Stimulated activated CD4-positive, alpha-beta T cell treated with anti-CD3 and anti-CD28 coated beads, Interleukin-15, amount 100 ng/mL, for 1 hour (primary cell): ENCODE measurements at places on chromosomes 5 and 9.

- DNase-seq, result no peak
Measured at GRCh38 chr9:132048201-132048600, 31.5 kb downstream of the MED27 start.

- DNase-seq, result no peak
Measured at GRCh38 chr5:55911784-55912653, 60.9 kb downstream of the IL31RA start.

DNA sequence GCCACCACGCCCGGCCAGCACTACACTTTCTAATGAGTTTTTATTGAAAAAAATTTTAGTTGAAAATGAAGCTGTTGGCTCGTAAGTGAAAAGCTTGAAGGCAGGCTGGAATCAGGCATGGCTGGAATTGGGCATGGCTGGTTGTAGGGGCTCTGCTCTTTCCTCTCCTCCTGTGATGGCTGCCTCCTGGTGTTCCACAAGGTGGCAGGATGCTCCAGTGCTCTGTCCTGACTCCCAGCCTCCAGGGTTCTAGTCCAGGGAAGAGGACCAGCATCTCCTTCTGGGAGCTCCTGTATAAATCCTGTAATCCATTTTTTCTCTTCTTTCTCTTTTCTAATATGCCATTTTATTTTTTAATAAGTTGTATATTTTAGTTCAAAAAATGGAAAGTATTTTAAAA lies 57.2 kb upstream of the DHFR start:
- DNase-seq, result no peak

GRCh38 chr5:474840-475661 lies 32.1 kb downstream of the EXOC3 start:
- no peak for DNase-seq

DNA sequence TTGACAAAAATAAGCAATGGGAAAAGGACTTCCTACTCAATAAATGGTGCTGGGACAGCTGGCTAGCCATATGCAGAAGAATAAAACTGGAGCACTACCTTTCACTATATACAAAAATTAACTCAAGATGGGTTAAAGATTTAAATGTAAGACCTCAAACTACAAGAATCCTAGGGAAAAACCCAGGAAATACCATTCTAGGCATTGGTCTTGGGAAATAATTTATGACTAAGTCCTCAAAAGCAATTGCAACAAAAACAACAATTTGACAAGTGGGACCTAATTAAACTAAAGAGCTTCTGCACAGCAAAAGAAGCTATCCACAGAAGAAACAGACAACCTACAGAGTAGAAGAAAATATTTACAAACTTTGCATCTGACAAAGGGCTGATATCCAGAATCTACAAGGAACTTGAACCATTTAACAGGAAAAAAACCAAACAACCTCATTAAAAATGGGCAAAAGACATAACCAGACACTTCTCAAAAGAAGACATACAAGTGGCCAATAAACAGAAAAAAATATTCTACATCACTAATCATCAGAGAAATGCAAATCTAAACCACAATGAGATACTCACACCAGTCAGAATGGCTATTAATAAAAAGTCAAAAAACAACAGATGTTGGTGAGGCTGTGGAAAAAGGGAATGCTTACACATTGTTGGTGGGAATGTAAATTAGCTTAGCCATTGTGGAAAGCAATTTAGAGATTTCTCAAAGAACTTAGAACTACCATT lies 75.2 kb upstream of the CPEB4 start:
- DNase-seq, result no peak

DNA sequence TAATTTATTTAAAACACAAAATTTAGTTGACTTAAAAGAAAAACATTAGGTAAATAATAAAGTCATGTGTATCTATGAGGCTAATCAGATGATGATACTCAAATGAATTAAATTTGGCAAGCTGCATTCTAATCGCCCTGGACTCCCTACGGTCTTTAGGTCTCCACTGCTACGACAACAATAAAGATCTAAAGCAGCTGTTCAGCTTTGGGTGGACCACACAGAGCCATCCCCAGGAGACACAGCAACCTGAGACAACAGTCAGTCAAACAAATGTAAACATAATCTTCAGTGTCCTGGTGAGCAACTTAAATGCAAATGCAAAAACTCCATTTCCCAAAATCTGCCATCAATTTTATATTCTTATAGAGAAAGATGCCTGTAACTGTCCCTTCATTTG lies 65.5 kb downstream of the MCTP1 start:
- DNase-seq, result no peak

DNA sequence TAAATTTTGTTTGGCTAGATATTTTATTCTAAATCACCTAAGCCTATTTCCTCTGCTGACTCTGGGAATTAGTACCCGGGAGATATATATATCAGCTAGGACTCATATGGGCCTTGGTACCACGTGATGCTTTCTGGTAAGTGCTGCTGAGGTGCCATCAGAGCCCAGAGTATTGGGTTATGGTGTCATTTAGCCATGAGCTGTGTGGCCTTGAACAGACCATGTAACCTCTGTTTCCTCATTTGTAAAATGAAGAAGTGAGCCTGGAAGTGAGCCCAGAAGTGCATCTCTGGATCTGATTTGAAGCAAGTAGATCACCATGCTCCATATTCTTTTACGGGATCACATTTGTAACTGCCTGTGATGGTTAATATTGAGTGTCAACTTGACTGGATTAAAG lies 126.1 kb downstream of the GPBP1 start:
- no peak for DNase-seq

- DNase-seq, result no peak
Measured at GRCh38 chr9:97567182-97567893, 65.8 kb downstream of the TSTD2 start.

DNA sequence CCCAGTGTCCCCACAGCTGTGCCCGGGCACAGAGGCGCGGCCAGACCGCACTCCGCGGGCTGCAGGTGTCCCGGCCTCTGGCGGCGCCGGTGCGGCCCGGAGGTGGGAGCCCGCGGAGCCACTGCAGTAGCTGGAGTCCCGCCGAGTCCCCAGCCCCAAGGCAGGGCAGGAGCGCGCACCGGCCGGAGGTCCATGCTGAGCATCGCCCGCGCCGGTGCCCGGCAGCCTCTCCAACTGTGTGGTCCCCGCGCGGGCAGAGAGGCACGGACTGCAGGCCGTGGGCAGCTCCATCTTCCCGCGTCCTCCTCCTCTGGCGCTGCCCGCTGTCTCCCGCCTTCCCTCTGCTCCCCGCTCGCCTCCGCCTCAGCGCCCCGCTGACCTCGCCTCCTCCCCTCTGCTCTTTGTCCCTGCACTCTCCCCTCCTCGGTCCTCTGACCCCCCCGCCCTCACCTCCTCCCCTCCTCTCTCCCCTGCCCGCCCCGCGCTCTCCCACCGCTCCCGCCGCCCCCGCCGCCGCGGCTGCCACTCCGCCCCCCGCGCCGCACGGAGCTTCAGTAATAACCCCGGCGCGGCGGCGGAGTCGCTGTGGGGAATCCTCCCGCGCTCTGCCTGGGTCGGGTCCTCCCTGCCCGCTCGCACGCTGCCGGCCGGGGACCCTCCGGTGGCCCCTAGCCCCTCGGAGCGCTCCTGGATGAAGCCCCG lies at the start of gene ADAMTS16:
Gene ADAMTS16 (plus strand): TSS at position 554 of the 702 bp plus-strand sequence. CDS start 138 bp downstream, at position 692.
- no peak for DNase-seq

DNA sequence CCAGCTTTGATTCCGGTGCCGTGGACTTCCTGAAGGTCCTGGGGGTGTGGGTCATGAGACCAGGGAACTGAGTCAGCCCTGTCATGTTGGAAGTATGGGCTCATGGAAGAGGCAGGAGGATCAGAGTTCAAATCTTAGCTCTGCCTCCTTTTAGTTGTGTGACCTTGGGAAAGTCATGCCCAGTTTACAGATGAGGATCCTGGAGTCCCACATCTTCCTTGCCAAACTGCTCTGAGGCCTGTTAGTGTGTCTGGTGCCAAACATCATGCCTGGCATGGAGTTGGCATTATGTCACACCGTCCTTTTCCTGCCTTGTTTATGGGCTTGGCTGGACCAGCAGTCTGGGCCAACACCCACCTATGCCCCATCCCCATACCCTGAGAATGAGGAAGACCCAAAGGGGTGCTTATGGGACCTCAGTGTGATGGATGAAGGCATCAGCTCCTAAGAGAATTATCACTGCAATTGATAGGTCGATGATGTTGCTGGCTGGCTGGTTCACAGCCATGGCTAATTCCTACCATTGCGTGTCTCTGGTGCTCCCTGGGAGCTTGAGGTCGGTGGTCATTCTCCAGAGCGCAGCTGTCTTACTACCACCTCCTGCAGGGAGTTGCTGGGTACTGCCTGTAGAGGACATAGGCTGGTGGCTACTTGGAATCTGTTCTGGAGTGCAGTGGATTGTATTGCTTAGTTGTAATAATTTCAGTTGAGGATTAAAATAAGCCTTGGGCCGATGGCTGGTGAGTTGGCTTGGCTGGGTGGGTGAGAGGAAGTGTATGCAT lies 140.5 kb upstream of the PITX1 start:
- no peak for DNase-seq

GRCh38 chr5:73411936-73412596 lies 36.5 kb downstream of the FOXD1 start:
- DNase-seq, result no peak

- DNase-seq, result no peak
Measured at GRCh38 chr5:56681346-56681745, 134.0 kb upstream of the MAP3K1 start.

- DNase-seq, result no peak
Measured at GRCh38 chr5:137228816-137229215, 270.3 kb downstream of the SPOCK1 start.

DNA sequence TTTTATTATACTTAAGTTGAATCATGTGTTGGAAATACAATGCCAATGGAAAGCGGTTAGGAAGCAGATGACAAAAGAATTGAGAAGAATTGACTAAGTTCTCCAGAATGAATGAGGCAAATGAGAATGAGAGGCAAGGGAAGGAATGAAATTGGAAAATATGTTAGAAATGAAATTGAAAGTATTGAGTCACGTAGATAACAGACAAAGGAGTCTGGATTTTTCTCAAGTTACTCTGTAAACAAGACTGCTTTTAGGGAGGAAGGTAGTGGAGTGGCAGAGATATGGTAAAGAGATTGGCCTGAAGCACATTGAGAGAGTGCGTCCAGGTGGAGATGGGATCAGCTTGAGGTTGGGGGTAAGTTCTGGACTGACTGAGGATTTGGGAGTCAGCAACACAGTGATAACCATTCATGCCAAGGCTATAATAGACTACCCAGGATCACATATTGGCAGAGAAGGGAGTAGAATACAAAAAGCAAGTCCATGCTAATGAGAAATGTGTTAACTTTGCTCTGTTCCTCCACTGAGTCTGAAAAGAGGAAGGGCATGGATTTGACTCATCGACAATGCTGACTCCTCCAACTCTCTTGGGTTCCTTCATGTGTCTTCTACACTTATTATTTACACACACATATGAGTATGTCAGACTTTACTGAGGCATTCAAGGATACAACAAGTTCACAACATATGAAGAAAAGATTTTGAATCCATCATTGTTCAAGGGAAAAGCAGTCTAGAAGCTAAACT lies 814.2 kb upstream of the ZNF608 start:
- DNase-seq, result no peak

DNA sequence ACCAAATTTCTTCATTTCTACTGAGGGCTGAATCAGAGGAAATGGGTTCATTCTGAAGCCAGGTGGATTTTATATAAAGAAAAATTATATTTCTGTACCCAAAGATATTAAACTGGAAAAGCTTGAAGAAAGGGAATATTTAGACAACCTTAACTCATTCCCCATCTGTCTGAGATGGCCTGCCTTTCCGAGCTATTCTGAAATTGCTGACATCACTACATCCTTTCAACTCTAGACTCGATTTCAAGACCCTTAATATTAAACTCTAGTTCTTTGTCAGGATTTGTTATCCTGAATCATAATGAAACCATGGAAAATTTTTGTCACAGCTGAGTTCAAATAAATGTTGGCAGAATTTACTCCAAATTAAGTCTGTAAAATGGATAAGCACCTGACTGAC lies 818.5 kb upstream of the SEMA6A start:
- no peak for DNase-seq

GRCh38 chr5:83965441-83965840 lies 244.8 kb upstream of the HAPLN1 start:
- DNase-seq, result no peak

- no peak for DNase-seq
Measured at GRCh38 chr9:131329241-131329641, 39.7 kb downstream of the PLPP7 start.

DNA sequence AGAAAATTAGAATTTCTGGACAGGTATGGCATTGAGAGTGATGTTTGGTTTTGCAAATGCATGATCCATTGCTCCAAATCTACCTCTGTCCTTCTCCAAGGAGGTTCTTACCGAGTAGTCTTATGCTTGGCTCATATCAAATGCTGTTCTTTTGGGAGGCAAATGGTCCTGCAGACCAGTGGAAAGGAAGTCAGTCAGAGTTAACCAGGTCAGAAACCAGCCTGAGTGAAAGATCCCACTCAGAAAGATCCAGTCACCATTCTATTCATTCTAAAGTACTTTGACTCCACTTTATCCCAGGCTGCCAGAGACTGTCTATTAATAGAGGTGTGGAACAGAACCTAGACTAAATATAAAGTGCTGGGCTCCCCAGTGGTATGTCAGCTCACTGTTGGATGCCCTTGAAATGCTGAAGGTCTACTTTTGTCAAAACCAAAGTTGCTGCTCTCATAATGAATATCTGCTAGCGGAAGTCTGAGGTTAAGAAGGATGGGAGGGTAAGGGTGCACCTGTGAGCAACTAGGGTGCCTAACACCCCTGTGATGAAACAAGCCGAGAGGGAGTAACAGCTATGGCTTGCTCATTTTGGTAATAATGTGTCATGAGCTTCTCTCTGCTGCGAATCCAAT lies 302.2 kb downstream of the ZNF608 start:
- DNase-seq, result no peak

DNA sequence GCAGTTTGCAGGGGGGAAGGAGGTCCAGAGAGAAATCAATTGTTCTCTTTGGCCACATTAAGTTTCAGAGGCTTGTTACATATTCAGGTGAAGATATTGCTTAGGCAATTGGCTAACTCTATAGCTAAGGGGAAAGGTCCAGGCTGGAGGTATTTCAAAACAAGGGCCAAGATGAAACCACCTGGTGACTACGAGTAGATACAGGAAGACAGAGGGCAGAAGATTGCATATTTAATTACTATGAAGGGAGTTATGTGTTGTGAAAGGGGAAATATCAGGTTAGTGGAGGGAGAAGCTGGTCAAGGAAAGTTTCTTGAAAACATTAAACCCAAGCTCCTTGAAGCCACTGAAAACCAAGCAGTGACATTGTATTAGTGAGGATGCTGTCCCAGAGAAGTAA lies 1.9 kb upstream of the RAD23B start:
- DNase-seq, result no peak
